ENCODE measurements at places on chromosomes 16 and 17.

DNA sequence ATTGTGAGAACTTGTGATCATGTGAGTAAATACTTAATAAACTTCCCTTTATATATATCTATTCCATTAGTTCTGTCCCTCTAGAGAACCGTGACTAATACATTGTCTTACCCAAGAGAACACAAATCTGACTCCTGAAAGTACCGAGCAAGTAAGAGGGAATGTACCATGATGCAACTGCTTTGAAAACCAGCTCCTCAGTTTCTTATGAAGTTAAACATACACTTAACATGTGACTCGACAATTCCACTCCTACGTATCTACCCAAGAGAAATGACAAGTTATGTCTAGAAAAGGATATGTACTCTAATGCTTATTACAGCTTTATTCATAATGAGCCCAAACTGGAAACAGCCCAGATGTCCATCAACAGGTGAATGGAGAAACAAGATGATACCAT lies 8.8 kb upstream of the GJD3 start:
- no peak for DNase-seq

DNA sequence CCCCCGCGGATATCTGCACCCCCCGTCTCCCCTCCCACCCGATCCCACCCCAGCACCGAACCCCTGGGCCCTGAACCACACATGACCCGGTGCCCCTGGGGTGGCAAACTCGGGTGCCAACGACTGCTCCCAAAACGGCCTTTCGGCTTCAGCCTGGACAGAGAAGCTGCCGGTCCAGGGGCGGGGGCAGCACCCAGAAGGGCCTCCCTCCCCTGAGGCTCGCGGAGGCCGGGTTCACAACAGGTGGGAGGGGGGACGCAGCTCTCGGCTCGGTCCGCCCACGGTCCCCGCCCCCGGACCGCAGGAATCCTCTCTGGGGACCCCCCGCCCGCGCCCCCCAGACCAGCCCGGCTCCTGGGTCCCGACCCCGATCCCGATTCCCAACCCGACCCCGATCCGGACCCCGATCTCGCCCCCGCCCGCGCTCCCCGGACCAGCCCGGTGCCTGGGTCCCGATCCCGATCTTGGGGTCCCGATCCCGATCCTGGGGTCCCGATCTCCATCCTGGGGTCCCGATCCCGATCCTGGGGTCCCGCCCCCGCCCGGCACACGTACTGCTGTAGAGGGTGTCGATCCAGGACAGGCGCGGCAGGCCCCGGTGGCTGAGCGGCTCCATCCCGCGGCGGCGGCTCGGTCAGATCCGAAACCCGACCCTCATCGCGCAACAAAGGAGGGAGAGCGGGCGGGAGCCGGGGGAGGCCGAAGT lies 516 bp downstream of the ABR start:
- no peak for DNase-seq

DNA sequence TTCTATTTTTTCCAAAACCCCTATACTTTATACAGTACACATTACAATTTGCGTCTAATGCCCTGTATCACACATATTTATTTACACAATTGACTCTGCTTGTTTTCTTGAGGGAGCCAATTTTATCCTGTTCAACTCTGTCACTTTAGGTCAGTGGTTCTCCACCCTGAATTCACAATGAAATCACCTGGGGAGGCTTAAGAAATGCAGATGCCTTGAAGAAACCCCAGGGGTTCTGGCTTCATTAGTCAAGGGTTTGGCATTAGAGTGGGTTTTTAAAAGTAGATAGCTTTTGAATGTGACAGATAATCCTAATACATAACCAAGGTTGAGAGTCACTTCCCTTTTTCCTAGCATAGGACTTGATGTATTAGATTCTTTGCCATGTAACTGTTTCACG lies 398.6 kb upstream of the ERCC4 start:
- no peak for DNase-seq

DNA sequence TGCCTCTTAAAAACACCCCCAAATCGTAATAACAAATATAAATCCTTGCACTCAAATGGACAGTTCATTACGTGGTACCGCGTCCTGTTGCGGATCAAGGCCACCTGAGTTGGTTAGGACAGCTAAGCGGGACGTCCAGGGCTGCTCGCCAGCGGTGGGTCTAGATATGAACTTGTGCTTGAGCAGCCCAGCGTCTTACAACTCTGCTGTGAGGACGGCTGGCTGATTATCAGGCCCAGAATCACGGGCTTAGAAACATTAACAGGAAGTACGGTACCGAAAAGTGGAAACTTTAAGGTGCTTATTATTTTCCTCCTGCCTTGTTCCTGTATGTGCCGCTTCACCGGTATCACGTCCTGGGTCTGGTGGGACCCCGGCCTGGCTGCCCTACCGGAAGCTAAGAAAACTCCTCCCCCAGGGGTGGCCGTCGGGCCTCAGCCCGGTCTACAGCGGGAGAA lies 832 bp upstream of the SRRM2 start:
- DNase-seq = peak; percentile 60

DNA sequence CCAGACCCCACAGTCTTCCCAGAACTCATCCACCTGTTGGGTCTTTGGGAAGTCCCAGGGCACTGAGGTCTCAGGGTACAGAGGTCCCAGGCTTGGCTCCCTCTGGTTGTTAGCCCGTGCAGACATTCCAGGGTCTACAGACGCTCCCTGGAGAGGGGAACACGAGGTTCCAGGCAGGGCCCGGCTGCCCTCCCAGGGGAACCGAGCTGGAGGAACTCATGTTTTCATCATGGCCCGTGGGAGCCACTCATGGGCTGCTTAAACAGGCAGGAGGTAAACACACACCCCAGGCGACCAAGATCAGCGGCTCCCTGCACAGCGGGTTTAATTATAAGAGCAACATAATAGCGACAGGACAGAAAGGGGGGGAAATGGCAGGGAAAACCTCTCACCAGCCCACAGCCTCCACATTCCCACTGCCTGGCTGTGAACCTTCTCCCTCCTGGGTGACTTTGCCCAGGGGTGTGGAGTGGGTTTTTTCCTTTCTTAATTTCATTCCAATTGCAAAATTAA lies 36.5 kb downstream of the TRARG1 start:
- DNase-seq = no peak

DNA sequence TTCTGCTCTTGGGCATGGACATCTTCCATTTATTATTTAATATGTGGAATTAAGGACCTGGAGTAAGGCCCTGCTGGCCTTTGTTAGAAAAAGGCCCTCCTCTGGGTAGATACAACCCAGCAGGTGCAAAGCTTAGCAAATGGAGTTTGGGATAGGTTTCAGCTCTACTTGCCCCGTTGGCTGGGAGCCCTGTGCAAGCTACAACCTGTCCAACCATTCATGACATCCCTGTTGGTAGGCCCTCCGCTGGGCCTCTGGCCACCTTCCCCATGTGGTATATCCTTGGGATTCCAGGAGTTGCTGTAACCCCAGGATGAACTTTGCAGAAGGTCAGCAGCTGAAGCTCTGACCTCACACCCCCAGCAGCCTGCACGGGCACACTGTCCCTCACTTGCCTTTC lies 6.4 kb downstream of the NGFR start:
- DNase-seq = no peak

- DNase-seq = no peak
Measured at GRCh38 chr17:44905006-44906000, 6.1 kb upstream of the EFTUD2 start.

DNA sequence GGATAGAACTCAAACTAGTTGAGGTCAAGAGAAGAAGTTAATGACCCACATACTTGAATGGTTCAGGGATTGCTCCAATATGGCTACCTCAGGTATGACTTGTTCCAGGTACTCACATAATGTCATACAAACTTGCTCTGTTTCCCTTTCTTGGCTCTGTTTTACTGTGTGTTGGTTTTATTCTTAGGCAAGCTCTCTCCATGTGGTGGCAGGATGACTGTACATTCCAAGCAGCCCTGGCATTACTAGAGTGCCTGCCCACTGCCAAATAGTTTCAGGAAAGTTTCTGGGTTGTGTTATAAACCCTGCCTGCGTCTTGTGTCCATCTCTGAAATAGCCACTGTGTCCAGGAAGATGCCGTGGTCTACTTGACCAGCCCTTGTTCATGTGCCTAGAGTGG lies 476.8 kb downstream of the SHISA9 start:
- no peak for DNase-seq

GRCh38 chr16:50285406-50286003 lies 19.2 kb downstream of the ADCY7 start:
- no peak for DNase-seq

GRCh38 chr17:48628649-48629410 lies 2.7 kb upstream of the HOXB9 start:
- no peak for DNase-seq

- no peak for DNase-seq
Measured at GRCh38 chr17:61499632-61500031, 47.4 kb downstream of the TBX4 start.

GRCh38 chr17:2436316-2436905 lies 35.6 kb upstream of the MNT start:
- no peak for DNase-seq

GRCh38 chr16:75099075-75099667 lies 17.4 kb downstream of the LDHD start:
- DNase-seq = no peak

DNA sequence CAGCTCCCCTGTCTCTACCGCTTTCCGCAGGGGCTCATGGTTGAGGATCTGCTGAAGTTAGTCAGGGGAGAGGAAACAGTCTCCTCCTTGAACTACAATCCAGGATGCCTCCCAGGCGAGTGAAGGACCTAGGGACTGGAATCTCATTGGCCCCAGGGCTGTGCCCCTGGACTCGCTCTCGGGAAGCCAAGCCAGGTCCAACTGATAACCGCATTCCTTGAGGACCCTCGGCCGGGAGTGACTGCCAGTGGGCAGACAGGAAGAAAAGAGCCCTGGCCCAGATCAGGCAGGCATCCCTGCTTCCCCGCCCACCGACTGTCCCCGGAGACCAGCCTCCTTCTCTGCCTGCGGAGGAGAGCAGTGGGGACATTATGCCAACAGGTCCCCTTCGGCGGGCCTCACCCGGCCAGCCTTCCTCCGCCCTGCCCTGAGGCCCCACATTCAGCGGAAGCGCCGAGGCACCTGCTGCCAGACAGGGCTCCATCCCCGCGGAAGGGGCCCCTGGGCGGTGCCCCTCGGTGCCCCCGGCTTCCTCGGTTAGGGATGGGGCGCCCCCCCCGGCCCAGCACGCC lies 776 bp downstream of the LRRC75A start:
- DNase-seq = no peak

DNA sequence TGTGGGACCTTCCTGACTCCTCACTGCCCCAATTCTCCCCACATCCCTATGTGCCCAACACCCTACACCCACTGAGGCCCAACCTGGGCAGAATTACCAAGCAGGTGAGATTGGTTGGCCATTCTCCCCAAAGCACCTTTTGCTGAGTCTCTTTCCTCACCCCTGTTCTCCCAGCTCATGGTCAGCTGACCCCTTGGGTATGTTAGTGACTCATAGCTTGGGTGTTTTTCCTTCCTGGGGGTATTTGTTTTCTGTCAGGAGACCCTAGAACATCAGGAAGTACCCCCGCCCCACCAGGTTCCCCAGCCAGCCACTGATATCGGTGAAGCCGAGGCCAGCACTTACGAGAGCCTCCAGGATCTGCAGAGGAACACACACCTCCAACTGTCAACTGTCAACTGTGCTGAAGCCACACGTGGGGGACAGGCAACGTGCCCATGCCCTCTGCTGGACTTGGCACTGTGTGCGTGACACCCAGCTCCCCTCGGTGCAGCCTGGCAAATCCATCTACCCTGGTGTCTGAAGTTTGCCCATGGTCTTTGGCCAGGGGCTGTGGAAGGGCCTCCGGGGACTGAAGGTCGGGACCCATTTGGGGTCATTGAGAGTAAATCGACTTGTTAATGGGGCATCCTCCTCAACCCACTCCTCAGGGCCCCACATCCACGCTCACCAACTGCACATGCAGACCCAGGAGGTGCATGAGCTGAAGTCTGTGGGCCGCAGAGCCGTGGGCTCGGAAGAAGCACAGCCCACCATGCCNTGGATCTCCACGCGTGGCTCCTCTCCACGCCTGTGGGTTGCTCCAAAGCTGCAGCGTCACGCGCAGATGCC lies 53.1 kb downstream of the METRNL start:
- no peak for DNase-seq

- DNase-seq = no peak
Measured at GRCh38 chr17:37813751-37814150, 68.9 kb upstream of the HNF1B start.

DNA sequence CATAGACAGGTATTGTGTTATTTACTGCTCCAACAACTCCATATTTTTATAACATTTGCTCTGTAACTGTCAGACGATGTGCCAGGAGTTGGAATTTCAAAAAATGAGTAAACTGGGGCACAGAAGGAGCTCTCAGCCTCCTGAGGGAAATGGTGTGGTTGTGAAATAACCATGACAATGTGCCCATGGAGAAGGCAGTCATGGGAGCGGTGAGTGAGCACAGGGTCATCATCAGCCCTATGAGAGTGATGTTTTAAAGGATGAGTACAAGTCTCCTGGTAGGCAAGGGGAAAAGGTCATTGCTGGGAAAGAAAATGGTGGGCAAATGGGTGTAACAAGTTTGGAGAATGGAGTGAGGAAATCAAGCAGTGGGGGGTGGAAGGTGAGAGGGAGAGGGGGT lies 115.0 kb upstream of the SEC14L1 start:
- DNase-seq = no peak

DNA sequence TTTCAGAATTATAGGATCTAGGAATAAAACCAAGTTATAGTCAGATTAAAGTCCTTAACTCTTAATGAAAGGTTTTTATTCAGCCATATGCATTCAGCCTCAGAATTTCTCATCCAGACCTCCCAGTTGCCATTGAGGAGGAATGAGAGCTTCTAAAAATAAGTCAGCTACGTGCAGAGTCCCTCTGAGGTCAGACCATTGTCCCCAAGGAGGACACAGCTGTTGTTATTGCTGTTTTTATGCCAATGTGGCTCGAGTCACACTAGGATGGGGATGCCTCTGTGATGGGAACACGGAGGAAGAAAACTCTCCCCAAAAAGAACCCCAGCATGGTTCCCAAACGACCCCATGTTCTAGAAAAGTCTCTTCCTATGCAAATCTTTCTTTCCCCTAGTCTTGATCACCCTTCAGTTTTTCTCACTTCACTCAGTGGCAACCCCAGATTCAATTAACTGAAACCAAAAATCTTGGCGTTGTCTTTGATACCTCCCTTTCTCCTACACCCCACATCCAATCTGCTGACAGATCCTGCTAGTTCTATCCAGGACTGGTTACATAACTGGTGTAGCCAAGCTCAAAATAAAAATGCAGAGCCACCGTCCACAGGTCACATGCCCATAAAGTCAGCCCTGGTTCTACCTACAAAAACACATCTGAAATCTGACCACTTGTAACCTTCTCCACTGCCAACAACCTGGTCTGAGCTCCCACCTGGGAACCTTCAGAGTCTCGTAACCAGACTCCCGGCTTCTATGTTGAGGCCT lies 138.2 kb upstream of the ERCC4 start:
- no peak for DNase-seq

- no peak for DNase-seq
Measured at GRCh38 chr17:56144223-56144622, 9.1 kb upstream of the ANKFN1 start.

GRCh38 chr17:65560628-65561451 lies 608 bp downstream of the AXIN2 start:
- peak; percentile 40 for DNase-seq

- DNase-seq = no peak
Measured at GRCh38 chr17:41535764-41536481, 7.8 kb upstream of the KRT19 start.

Measured in NCI-H1694 (cell line).